ENCODE measurements at places on chromosomes 6 and 20.

GRCh38 chr6:159107451-159108260, 61.5 kb upstream of the FNDC1 start:
- no peak for DNase-seq

- peak; percentile 5 for DNase-seq
Observed at GRCh38 chr6:146593986-146594385, 4.8 kb upstream of the ADGB start.

DNA sequence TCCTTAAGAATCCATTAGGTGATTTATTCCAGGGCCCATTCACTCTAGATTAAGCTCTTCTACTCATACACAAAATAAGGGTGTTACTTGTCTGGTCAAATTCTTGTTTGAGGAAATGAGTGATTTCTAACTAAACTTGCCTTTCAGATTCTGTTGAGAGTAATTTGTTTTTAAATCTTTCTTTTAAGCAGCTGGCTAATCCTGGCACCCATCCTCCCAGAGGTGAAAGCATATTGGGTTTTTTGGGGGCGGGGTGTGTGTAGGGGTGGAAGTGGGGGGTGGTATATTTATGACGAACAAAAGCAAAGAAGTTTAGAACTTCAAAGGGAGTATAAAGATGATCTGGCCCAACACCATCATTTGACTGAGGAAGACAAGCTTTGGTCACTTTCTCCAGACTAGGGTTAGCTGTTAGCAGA, 94.7 kb downstream of the RTN4IP1 start:
- DNase-seq: no peak

- DNase-seq: peak; percentile 88
Observed at GRCh38 chr6:56902641-56903464, 52.1 kb upstream of the BEND6 start.

GRCh38 chr6:166494757-166495486, 91.6 kb downstream of the RAMACL start:
- DNase-seq: no peak

DNA sequence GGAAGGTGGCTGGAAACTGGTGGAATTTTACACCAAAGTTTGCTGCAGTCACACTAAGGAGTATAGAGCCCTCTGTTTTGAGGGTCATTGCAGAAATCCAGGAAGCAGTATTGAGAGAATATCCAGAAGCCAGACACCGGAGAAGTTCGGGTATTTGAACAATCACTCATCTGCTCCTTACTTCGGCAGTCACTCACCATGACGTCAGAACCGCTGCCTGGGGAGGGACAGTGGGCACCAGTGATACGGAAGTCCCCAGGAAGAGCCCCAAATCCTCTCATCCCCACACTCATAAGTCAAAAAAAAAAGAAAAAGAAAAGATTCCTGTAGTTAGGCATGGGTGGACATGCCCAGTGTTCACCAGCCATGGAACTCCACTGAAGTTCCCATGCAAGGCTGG, 4.0 kb downstream of the LY6G5C start:
- DNase-seq: no peak

DNA sequence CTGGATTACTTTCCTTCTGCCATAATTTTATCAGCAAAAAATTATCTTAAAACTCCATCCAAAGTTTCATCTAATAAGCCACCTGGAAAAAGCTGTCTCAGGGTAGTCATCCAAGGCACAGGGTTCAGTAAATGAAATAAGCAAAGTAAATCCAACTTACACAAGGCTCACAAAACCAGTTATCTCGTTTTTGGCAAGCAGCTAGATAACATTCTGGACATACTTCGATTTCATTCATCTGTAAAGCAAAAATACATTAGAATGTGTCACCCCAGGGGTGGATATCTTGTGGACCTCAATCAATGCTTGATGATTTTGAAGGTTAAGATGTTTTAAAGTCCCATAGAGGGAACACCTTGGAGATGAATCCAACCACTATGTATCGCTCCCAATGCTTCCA, 73.1 kb downstream of the ZMYND8 start:
- DNase-seq: no peak

- DNase-seq: peak; percentile 79
Observed at GRCh38 chr20:1933465-1933870, 38.3 kb downstream of the SIRPA start.

DNA sequence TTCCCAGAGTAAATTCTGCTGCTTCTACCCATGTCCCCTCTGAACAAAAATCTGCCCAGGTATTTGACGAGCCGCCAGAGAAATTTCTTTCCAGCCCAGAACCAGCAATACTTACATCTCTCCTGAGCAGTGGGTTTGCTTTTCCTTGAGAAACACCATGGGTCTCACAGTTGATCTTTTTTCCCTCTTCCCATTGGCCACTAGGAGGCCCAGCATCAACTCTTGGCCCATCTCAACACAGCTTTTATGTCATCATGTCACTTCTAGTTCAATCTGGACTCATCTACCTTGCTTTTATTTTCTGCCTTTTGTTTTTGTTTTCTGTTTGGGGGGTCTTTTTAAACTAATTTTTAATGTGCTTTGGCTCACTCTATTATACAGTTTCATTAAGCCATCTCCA, 18.8 kb downstream of the MAFB start:
- DNase-seq: no peak

DNA sequence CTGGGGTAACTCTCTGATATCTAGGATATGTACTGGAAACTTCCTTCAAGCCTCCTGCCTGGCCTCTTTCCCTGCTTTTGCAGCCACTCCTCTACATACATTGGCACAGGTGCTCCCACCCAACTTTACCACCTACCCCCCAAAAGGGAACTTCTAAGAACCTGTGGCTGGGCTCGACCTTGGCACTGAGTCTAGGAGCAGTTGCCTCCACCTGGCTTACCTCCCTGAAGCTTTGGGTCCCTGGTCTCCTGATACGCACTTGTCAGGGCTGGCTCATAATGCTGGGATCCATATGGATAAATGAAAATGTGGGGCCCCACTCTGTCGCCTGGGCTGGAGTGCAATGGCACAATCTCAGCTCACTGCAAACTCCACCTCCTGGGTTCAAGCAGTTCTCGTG, 56.2 kb downstream of the SSR1 start:
- no peak for DNase-seq

DNA sequence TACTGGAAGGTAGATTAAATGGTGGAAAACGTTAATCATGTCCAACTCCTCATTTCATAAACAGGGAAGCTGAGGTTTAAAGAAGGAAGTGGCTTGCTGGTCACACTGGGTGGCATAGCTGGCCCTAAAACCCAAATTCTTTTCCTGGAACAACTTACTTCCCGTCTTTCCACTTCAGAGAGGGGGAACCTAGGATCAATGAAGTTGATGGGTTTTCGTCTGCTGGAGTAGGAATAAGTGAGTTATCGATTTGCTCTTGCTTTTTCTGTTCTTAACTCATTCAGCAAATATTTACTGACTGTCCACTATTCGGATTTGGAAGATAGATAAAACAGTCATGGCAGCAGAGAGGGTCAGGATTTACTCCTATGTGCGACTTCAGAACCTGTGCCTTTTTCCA, 1.2 kb upstream of the SYS1 start:
- no peak for DNase-seq

DNA sequence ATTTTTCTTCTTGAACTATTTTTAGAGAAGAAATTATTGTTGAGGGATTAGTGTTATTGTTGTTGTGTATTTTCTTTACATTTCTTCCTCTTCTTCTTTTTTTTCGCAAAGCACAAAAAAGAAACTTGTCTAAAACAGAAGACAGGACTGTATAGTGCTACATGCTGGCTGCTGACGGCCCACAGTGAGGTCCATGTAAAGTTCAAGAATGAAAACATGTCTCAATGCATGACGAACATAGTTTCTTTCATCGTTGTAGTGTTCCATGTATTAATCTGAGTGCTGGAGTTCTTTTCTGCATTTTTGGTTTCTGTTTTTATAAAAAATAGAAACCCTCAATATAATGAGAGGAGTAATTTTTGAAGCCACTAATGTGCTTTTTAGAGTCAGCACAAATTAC, 462.9 kb upstream of the MARCKS start:
- no peak for DNase-seq

GRCh38 chr20:39547546-39548408, 585.6 kb downstream of the DHX35 start:
- no peak for DNase-seq

DNA sequence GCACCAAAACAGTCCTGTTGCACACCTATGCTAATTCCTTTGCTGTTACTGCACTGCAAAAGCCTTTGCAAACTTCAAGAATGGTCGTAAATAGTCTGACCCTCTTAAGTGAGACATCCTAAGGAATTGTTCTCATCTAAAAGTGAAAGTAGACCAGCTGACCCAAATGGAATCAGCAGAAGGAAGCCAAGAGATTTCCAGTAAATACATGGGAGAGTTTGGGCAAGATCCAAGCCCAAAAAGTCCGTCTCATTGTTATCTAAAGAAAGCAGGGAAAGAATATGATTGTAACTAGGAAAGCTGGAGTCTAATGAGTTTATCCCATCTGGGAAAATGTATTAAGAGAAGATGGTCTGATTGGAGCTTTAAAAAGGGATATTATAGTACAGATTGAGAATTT, 43.0 kb upstream of the HIVEP1 start:
- peak; percentile 59 for DNase-seq

GRCh38 chr6:78611886-78612480, 255.4 kb upstream of the IRAK1BP1 start:
- no peak for DNase-seq

DNA sequence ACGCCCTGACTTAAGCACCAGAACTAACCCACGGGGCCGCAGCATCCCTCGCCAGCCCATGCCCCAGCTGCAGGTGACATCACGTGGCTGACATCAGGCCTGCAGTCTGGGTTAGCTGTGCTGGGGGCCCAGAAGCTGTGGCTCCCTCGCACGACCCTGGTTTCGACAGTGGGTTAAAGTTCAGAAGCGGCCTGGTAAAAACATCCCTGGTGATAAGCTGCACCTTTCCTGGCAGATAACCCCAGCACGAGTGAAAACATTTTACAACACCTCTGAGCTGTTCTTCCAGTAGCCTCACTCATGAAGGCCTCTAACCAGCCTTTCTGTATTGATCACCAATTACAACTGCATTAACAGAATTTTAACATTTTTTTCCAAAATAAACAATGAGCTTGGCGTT, 136.4 kb upstream of the RREB1 start:
- no peak for DNase-seq

- no peak for DNase-seq
Observed at GRCh38 chr6:149815788-149816187, 48.4 kb downstream of the LRP11 start.

GRCh38 chr20:44866703-44867335, 18.7 kb upstream of the YWHAB start:
- peak; percentile 60 for DNase-seq

DNA sequence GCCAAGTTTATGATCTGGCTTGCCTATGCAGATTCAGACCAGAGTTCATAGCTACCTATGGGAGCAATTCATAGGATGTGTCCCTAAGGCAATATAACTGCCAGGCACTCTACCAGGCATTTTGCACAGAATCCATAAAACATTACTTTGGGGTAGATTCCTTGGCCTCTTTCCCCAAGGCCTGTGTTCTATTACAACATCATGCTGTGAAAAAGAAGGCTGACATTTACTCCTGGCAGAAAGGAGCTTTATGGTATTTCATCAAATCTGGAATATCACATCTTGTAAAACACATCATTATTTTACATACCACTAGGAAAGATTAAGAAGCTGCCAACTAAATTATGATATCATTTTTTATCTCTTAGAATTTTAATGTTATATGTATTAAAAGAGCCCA, 287.0 kb upstream of the MARCKS start:
- peak; percentile 88 for DNase-seq

- no peak for DNase-seq
Observed at GRCh38 chr6:116542426-116542825, 3.1 kb downstream of the TRAPPC3L start.

GRCh38 chr6:84462698-84463097, 235.3 kb upstream of the CEP162 start:
- DNase-seq: peak; percentile 83
